ENCODE measurements at places on chromosomes 6 and 20.

- no peak for DNase-seq
Measured at GRCh38 chr6:144653885-144654505, 368.9 kb downstream of the UTRN start.

- DNase-seq = no peak
Measured at GRCh38 chr6:96724641-96725040, 112.6 kb downstream of the GPR63 start.

GRCh38 chr20:31842471-31843157, 2.8 kb downstream of the FOXS1 start:
- DNase-seq = no peak

DNA sequence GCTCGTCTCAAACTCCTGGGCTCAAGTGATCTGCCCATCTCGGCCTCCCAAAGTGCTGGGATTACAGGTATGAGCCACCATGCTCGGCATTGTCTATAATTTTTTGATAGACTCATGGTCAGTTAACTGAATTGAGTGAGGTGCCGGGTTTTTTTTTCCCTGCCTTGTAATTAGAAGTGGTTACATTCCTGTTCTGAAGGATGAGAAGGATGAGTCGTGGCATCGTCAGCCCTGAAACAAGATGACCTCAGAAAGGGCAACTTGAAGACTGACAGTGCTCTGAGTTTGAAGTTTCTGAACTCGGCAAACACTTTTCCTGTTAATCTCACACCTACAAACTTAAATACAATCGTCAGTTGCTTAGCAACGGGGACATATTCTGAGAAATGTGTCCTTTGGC, 158.7 kb upstream of the PDE10A start:
- DNase-seq = no peak

DNA sequence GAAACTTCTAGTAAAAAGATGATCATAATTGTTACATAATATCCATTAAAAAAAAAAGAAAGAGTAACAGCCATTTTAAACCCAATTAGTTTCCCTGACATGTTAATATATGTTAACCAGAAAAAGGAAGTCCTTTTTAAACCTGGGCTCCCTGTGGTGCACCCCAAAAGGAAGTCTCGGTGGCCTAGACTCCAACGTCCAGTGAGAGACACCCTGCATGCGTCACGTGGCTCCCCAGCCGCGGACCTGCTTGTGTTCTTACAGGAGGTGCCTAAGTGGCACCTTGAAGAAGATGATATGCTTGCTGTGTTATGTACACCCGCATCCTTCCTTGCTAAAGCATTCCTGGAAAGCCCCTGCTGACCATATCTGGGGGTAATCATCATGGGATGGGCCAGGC, 50.1 kb downstream of the FOXC1 start:
- no peak for DNase-seq

GRCh38 chr6:107841275-107841670, 17.2 kb upstream of the SCML4 start:
- DNase-seq = no peak

DNA sequence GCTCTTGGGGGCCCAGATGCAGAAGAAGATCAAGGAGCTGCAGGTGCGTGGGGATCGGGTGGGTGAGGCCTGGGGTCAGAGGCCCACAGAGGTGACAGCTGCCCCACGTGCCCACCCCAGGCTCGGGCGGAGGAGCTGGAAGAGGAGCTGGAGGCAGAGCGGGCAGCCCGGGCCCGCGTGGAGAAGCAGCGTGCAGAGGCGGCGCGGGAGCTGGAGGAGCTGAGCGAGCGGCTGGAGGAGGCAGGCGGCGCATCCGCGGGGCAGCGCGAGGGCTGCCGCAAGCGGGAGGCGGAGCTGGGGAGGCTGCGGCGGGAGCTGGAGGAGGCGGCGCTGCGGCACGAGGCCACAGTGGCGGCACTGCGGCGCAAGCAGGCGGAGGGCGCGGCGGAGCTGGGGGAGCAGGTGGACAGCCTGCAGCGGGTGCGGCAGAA, 41.5 kb downstream of the MYH7B start:
- DNase-seq = no peak

- DNase-seq = no peak
Measured at GRCh38 chr20:4304601-4305000, 289.2 kb upstream of the RNF24 start.
